ENCODE measurements at places on chromosomes 11 and 22.

- peak; percentile 13 for DNase-seq
Observed at GRCh38 chr11:36233204-36233603, 56.0 kb downstream of the COMMD9 start.

DNA sequence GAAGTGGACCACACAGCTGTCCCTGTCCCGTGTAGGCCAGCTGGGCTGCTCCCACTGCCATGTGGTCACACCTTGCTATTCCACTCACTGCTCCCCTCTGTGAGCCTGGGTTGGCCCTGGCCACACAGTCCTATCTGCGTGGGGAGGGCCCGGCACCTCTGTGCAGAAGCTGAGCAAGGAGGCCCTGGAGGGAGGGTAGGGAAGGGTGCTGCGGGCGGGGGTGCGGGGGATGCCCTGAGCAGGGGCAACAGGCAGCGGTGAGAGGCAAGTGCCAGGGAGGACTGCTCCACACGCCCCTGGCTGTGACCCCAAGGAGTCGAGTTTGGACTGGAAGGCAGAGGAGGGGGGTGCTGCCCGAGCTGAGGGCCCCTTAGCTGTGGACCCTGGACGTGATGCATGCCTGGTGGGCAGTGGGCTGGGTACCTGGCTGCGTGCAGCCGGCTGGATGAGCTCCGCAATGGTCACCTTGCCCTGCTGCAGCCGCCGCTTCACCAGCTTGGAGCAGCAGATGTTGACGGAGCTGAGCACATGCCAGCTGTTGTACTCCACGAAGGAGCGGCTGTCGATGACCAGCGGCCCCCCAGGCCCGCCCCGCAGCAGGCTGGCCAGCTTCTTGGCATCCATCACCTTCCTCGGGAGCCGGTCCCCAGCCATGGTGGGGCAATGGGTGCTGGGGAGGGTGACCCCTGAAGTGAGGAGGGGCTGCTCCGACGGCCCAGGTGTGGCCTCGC lies 6.7 kb downstream of the DUSP8 start:
- no peak for DNase-seq

GRCh38 chr11:111976119-111976766 lies 39.1 kb downstream of the DIXDC1 start:
- no peak for DNase-seq

DNA sequence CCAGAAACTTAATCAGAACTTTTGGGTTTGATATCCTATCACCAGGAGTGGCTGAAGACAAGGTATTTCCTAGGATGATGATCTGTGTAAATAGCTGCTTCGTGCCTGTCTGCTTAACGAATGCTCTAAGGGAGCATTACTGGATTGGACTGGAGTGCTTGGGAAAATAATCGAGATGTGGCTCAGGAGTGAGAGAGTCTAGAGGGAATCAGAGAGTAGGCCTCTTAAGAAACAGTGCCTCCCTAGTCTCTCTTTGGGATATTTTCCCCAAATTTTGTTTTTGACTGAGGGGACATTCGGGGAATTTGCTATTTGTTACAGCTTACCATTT lies 2.5 kb downstream of the MAML2 start:
- DNase-seq = no peak

GRCh38 chr22:40348025-40348658 lies 1.8 kb downstream of the ADSL start:
- peak; percentile 62 for DNase-seq

GRCh38 chr11:12241971-12242672 lies 131.7 kb downstream of the MICAL2 start:
- DNase-seq = no peak

- peak; percentile 95 for DNase-seq
Observed at GRCh38 chr11:72040491-72041363, 39.6 kb downstream of the NUMA1 start.

DNA sequence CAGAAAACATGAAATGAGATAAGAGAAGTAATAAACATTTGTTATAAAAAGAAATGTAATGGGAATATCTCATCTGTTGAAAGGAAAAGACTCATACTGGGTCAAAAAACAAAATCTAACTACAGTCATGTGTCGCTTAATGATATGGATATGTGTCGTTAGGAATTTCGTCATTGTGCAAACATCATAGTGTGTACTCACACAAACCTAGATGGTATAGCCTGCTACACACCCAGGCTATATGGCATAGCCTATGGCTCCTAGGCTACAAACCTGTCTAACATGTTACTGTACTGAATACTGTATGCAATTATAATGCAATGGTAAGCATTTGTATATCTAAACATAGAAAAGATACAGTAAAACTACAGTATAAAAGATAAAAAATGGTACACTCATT lies 89.8 kb upstream of the ZC3H12C start:
- DNase-seq = no peak

DNA sequence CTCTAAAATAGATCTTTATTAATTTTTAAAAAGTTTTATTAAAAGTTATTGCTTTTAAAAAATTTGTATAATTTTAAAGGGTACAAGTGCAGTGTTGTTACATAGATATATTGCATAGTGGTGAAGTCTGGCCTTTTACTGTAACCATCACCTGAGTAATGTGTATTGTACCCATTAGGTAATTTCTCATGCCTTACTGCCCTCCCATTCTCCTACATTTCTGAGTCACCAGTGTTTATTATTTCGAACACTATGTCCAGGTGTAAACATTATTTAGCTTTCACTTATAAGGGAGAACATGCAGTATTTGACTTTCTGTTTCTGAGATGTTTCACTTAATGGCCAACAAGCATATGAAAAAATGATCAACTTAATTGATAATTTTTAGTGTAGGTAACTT lies 2.3 kb downstream of the OR51G1 start:
- DNase-seq = no peak

GRCh38 chr22:44797181-44797725 lies 44.9 kb downstream of the ARHGAP8 start:
- no peak for DNase-seq

- no peak for DNase-seq
Observed at GRCh38 chr11:121553806-121554205, 101.0 kb upstream of the SORL1-AS1 start.

DNA sequence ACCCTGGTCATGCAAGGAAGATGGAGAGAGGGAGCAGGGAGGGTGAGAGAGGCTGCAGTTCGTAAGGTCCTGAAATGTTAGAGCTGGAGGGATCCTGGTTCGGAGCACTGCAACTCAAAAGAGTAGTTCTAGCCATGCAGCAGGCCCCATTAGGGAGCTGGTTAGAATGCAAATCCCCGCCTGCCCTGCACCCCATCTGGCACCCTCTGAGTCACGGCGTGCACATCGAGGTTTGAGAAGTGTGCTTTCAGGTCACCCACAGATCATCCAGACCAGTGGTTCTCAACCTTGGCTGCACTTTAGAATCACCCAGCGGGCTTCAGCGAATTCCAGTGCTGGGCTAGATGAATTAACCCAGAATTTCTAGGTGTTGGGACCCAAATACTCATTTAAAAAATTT lies 48.2 kb downstream of the ST3GAL4 start:
- no peak for DNase-seq

- DNase-seq = peak; percentile 79
Observed at GRCh38 chr11:11836676-11837231, 5.0 kb upstream of the USP47 start.

- DNase-seq = no peak
Observed at GRCh38 chr11:83613767-83614121, 327.6 kb upstream of the CCDC90B start.

GRCh38 chr22:49532869-49533802 lies 294.5 kb downstream of the BRD1 start:
- no peak for DNase-seq

GRCh38 chr11:3855808-3856491 lies 486 bp downstream of the STIM1 start:
- DNase-seq = peak; percentile 31

DNA sequence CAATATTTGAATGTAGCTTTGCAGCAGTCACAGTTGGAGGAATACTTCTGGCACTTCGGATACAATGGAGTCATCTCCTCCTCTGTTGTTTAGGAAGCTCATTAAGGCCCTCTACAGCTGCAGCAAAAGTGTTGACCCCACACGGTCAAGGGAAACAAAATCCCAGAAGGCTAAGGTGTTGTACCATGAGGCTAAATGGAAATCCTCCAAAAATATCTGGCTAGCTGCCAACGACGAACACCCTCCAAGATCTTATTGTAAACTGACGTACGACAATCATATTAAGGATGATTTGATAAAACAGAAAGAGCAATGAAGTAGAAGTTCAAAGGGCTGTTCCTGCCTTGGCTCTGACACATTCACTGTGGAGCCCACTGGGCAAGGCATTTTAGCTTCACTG lies 4.0 kb downstream of the POGLUT3 start:
- no peak for DNase-seq

- no peak for DNase-seq
Observed at GRCh38 chr22:49838771-49839717, 11.4 kb upstream of the BRD1 start.
